Fibroblast of lung (primary cell): ENCODE measurements at places on chromosomes 1 and 21.

DNA sequence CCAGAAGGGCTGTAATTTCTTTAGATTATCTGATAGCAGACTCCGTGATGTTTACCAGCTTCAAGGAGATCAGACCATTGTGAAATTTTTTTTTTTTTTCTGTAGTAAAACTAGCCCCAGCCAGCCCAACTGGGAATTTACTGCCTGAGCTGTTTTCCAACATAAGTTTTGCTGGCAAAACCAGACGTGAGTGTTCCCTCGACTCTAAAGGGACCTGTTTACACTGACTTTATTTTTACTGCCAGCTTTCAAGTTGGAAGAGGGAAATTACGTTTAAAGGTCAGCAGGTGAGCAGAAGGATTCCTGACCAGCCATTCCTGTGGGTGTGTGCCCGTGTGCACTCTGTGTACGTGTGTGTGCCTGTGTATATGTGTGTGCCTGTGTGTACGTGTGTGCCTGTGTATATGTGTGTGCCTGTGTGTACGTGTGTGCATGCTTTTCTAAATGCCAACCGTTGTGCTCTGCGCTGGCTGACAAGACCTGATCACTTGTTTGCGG is 374 bp downstream of the MAB21L3 start:
- no peak for DNase-seq

DNA sequence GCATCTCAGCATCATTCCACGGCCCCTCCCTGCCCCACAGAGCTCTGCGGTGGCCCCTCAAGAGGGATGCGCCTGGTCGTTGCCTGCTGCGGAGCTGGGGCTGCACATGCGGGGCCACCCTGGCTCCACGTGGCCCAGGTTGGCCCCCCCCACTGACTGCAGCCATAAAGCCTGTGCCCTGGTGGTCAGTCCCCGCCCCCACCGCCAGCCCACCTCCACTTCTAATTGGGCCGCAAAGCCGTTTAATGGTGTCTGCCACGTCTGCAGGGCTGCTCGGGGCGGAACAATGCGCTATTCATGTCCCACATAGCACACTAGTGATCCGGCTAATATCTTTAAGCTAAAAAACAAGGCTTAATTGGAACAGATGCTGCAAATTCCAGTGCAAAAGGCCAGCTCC is 33.5 kb upstream of the ACTRT2 start:
- no peak for DNase-seq

GRCh38 chr1:48920851-48921250 is 144.2 kb upstream of the BEND5 start:
- DNase-seq = no peak

DNA sequence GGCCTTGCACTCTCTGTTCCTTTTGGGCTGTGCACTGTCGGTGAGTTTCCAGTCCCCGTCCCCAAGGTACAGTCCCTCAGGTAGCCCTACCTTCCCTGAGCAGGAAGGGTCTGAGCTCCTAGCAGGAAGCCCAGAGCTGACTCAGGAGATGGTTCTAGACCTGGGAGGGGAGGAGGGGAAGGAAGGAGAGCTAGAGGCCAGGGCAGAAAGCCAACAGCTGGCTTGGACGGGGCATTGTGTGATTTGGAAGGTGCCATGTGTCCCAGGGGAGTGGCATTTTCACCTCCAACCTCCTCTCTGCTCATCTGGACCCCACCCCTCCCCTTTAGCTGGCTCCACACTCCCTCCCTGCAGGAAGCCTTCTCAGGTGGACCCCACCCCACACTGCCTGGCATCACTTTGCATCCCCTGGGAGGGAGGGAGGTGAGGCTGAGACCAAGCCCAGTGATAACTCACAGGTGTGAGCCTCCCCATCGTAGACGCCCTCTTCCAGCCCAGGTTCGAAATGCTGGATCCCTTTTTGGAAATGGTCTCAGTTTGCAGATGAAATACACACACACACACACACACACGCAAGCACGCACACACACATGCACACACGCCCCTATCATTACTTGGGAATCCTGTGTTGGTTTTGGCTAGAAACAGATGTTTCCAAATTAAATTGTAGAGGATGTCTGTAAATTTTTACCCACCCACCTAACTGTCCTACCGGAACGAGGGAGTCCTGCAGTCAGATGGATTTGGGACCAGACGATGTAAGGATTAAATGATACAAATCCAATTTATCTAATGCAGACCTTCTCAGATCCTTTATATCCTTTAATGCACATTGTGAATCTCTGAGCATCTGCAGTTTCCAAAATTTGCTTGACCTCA is 19.7 kb upstream of the IFNLR1 start:
- DNase-seq = no peak

DNA sequence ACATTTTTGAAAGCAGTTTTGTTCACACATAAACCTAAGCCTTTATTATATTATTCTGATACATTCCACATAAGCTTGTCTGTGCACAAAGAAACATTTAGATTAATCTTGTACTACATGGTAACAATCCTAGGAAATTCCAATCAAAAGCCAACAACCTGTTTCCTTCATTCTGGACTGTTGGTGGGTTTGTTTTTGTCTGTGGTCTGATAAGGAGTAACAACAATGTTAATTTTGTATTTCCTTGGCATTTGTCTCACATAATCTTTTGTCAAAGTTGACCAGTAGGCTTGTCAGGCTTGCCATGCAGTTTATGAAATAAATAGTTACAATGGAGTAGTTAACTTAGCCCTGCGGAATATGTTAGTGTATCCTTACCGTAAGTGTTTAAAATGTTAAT is 183.3 kb downstream of the DHRS3 start:
- peak; percentile 50 for DNase-seq

GRCh38 chr1:171468120-171468750 is 17.1 kb upstream of the PRRC2C start:
- DNase-seq = peak; percentile 63
